ENCODE measurements at places on chromosomes 6 and 20.
A peak's percentile ranks its signal among the peaks of the same experiment; 100 is the strongest.

GRCh38 chr6:2396846-2397630 is 151.6 kb upstream of the GMDS start:
- DNase-seq: peak; percentile 42

DNA sequence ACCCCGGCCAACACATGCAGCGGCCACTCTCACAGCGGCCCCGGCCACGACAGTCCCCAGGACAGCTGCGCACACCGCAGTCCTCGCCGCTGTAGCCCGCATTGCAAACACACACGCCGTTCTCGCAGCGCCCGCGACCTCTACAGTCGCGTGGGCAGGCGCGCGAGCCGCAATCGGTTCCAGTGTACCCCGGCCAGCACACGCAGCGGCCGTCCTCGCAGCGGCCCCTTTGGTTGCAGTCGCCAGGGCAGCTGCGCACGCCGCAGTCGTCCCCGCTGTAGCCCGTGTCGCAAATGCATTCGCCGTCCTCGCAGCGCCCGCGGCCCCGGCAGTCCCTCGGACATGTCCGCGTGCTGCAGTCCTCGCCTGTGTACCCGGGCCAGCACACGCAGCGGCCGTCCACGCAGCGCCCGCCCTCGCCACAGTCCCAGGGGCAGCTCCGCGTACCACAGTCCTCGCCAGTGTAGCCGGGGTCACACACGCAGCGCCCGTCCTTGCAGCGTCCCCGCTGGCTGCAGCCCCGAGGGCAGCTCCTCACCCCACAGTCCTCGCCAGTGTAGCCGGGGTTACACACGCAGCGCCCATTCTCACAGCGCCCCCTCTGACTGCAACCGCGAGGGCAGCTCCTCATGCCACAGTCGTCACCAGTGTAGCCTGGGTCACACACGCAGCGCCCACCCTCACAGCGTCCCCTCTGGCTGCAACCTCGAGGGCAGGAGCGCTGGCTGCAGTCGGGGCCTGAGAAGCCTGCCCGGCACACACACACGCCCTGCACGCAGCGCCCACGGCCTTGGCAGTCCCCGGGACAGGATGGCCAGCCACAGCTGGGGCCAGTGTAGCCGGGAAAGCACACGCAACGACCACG is 12.5 kb downstream of the TNXB start:
- DNase-seq: no peak

- DNase-seq: peak; percentile 89
Measured at GRCh38 chr6:95545686-95546085, 31.6 kb upstream of the MANEA start.

GRCh38 chr20:19304389-19304788 is 91.9 kb downstream of the SLC24A3 start:
- no peak for DNase-seq

- no peak for DNase-seq
Measured at GRCh38 chr20:62232770-62233645, 5.3 kb upstream of the OSBPL2 start.

DNA sequence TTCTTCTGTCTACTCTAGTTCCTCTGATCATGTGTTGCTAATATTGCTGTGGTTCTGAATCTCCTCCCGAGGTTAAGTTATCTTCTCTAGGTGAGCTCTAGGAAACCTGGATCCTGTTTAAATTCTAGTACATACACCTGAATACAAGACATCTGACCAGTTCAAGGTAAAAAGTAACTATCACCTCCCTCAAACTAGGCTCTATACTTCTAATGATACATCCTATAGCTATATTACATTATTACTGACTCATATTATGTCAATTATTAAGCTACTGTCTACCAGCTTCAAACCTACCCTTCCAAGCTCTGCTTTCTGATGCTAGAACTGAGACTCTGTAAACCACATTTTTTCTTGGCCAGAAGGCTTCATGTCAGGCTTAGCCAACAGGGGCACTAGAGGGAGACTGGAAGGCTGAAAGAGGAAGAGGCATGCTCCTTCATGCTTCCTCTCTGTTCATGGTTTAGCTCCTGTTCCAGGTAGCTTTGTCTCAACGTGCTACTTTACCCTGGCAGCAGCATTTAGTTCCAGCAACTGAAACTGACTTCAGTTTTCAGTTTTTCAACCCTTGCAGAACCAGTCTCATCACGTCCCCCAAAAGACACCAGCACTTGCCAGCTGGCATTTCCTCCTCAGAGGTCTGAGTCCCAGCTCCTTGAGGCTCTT is 148.4 kb upstream of the TOP1 start:
- no peak for DNase-seq

DNA sequence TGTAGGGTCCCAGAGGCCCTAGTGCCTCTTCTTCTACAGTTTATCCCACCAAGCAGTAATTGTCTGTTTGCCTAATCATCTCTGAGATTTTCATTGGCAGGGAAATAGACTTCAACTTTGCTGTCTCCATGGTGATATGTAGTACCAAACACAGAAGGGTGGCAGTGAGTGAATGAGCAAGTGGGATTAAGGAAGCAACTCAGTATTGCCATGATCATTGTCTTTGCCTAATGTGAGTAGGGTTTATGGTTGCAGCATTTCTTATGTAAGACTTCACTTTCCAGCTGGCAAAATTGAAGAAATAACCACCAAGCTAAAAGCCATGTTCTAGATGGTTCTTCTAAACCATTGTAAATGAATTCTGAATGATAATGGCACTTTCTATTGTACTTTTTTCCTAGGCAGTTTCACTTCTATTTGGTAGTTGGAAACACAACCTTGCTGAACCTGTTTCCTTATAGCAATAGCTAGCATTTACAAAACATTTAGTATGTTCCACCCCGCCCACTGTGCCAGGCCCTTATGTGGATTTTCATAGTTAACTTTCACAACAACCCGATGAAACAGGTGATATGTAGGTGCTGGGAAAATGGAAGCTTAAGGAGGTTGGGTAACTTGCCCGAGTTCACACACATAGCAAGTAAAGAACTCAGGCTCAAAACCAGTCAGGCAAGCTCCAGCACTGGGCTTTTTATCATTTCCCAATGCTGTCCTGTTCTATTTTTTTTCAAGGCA is 32.0 kb downstream of the ZC2HC1B start:
- DNase-seq: no peak

DNA sequence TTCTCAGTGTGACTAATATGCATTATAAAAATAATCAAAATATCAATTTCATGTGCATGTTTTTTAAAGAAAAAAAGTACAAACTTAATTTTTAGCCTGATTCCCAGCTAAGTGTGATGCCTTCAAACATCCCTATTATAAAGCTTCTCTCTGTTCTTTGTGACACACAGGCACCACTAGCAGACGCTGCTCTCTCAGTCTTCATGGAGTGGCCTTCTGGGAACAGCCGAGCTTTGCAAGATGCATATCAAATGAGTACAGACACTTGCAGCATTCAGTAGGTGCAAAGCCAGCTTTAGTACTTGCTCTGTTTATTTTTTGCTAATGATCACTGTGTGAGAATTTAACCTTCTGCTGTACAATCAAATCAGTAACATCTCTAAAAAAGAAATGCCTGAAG is 340.0 kb downstream of the ADGRB3 start:
- peak; percentile 42 for DNase-seq

- peak; percentile 11 for DNase-seq
Measured at GRCh38 chr6:105313211-105313610, 89.7 kb downstream of the PREP start.

- DNase-seq: no peak
Measured at GRCh38 chr20:13552061-13552460, 86.7 kb downstream of the TASP1 start.

GRCh38 chr6:150248300-150248699 is 105.5 kb downstream of the PPP1R14C start:
- no peak for DNase-seq

DNA sequence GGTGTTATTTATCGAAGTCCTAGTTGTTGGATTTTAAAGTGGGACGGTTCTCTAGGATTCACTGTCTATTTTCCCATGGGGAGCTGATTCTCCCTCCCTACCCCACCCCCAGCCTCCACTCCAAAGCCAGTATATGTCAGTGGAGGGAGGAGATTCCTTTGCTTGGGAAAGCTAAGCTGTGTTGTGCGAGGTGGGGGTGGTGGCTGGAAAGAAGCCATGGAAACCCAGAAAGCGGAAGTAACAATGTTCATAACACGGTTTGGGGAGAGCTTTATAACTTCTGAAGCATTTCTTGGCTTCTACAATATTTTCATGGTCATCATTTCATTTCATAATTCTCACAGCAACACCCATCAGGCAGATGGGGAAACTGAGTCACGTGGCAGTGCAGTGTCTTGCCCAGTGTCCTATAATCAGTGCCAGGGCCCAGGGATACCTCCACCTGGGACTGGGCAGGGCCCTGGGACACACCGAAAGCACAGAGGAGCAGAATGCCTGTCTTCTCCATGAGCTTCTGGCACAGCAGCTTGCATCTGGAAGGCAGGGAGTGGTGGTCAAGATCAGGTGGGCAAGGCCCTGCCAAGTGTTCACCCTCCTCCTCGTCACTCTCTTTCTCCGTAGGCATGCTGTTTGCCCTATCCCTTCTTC is 4.5 kb downstream of the SUN5 start:
- no peak for DNase-seq

DNA sequence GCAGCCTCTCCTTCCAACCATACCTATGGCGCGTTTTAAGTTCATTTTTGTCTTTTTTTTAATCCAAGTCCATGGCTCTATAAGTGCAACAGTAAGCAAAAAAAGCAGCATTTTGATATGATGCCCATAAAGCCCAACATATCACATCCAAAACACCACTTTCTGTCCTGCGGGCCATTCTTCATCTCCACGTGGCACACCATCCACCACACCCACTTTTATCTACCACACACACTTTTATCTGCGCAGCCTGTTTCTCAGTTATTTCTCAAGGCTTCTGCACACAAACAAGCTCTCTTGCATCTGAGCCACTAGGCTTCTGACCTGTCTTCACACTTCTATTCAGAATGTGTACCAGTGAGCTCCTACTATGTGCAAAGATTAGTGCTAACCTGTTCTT is 5.3 kb downstream of the GCLC start:
- no peak for DNase-seq

GRCh38 chr6:121868206-121868605 is 432.8 kb downstream of the GJA1 start:
- no peak for DNase-seq

- no peak for DNase-seq
Measured at GRCh38 chr6:149942461-149942829, 631 bp downstream of the ULBP2 start.

All from NCI-H2171 treated with DMSO at 0.1 percent for 48 hours (cell line).